ENCODE measurements at places on chromosomes 7 and 10.

DNA sequence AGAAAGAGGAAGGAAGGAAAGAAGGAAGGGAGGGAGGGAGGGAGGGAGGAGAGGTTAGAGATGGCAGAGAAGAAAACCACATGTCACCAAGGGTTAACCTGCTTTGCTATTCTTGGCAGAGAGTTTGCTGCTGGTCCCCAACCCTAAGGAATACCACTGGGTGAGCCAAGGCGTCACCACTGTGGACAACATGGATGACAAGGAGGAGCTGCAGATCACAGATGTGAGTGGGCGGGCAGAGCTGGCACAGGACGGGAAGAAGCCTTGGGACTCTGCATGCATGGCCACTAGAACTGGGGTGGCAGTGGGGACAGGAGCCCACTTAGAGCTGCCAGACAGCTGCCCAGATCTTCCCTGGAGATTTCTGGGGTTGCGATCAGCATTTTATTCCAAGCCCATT, 17.2 kb upstream of the MYH16 start:
- no peak for DNase-seq

DNA sequence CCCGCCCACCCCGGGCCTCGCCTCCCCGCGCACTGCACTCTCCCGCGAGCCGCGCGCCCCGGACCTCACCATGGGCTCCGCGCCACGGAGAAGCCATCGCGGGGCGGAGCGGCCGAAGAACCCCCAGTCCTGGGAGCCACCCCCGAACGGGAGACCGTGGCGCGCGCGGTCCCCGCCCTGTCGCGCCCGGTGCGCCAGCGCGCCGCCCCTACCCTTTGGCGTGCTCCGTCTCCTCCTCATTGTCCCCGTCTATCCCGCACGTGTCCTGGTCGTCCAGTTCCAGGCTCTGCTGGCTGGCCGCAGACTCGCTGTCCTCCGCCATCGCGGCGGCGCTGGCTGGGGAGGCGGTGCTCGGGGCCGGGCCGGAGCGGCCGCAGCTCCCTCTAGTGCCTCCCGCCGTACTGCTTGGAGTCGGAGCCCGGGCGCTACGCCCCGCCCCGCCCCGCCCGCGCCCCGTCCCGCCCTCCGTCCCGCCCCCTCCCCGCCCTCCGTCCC, at the start of gene NMT2:
TSS of gene NMT2 (minus strand) at position 403 of the 495 bp plus-strand sequence. CDS start at position 322, 81 bp downstream.
- DNase-seq, result peak; percentile 78

DNA sequence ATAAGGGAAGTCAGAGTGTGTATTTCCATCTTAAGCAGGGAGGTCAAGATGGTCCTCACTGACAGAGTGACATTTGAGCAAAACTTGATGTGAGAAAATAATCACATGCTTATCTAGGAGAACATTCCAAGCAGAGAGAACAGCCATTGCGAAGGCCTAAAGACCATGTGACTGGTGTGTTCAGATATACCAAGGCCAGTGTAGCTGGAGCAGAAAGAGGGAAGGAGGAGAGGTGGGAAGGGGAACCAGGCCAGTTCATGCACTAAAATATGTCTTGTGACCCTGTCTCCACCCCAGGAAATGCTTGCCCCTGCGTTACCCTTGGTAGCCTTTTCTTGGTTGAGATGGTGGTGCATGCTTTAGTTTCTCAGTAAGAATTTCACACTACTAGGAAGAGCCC, 77.4 kb downstream of the CACNB2 start:
- no peak for DNase-seq

GRCh38 chr10:97416565-97416964, 9.4 kb upstream of the PGAM1 start:
- no peak for DNase-seq

- no peak for DNase-seq
Measured at GRCh38 chr10:6002809-6003510, 25.6 kb upstream of the IL15RA start.

GRCh38 chr10:132515811-132516726, 21.5 kb upstream of the INPP5A start:
- DNase-seq, result no peak

GRCh38 chr7:38105874-38106483, 72.1 kb upstream of the STARD3NL start:
- peak; percentile 60 for DNase-seq

GRCh38 chr10:122331100-122331499, 43.4 kb upstream of the PLEKHA1 start:
- DNase-seq, result no peak

GRCh38 chr7:48094861-48095293, 5.8 kb downstream of the UPP1 start:
- no peak for DNase-seq

GRCh38 chr10:102542800-102543418, 39.1 kb downstream of the SUFU start:
- no peak for DNase-seq

- DNase-seq, result no peak
Measured at GRCh38 chr7:25322473-25322872, 94.2 kb upstream of the NPVF start.

DNA sequence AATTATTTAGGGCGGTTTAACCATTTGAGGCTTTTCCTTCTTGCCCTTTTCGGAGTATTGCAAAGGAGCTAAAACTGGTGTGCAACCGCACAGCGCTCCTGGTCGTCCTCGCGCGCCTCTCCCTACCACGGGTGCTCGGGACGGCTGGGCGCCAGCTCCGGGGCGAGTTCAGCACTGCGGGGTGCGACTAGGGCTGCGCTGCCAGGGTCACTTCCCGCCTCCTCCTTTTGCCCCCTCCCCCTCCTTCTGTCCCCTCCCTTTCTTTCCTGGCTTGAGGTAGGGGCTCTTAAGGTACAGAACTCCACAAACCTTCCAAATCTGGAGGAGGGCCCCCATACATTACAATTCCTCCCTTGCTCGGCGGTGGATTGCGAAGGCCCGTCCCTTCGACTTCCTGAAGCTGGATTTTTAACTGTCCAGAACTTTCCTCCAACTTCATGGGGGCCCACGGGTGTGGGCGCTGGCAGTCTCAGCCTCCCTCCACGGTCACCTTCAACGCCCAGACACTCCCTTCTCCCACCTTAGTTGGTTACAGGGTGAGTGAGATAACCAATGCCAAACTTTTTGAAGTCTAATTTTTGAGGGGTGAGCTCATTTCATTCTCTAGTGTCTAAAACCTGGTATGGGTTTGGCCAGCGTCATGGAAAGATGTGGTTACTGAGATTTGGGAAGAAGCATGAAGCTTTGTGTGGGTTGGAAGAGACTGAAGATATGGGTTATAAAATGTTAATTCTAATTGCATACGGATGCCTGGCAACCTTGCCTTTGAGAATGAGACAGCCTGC, 3.1 kb downstream of the FZD1 start:
- no peak for DNase-seq

DNA sequence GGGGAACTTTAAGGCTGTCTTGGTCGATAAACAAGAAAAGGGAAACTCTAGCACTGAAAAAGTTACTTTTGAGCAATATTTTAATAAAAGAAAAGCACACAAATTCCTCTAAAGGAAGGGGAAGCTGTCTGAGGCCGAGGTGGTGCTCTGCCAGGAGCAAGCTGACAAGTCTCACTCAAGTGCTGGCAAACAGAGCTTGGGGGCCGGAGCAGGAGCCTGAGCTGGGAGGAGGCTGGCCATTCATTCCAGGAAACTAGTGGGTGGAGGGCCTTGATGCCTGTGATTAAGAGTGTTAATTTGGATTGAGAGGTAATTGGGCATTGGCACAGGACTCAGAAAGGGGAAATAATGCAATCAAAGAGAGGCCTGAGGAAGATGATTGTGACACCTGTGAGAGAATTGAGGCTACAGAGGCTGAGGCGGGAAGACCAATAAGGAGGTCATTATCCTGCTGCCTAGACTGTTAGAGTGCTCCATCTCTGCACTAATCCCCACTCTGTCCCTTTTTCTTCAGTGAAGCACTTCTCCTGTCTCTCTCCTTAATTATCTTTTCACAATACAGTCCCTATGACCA, 154.9 kb upstream of the COL1A2 start:
- DNase-seq, result no peak

- DNase-seq, result no peak
Measured at GRCh38 chr7:131767591-131767990, 211.2 kb upstream of the PODXL start.

- DNase-seq, result no peak
Measured at GRCh38 chr10:113995201-113995600, 48.5 kb upstream of the ADRB1 start.

GRCh38 chr10:125331056-125331455, 170.7 kb upstream of the CTBP2 start:
- no peak for DNase-seq

DNA sequence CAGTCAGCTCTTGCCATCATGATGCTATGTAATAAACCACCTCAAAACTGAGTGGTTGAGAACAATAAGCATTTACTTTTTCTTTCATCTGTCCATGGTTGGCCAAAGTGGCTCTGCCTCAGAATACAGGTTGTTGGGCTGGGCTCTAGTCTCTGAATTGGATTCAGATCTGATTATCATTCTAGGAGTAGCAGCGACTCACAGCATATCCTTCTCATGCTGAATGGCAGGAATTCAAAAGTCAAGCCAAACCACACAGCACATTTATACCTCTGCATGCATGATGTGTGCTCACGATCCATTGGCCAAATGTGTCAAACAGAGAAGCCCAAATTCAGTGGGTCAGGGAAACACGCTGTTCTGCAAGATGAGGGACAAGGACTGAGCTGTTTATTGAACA, 13.6 kb upstream of the GALNT11 start:
- no peak for DNase-seq

DNA sequence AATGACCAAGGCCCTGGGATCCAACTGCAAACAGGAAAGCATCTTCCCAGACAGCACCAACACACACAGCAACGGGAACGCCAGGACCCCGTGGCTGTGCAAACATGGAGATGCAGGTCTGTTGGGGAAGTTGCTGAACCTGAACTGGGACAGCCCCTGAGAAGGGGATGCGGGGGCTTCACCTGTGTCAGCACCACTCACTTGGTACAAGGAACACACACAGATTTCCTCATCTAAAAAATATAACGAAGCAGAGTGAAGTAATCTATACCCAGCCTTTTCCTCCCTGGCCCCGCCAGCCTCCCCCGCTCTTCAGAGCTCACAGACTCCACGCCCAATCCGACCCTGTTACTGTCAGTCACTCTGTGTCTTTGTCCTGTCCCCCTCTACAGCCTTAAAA, 93.0 kb downstream of the PTPRN2 start:
- DNase-seq, result no peak

DNA sequence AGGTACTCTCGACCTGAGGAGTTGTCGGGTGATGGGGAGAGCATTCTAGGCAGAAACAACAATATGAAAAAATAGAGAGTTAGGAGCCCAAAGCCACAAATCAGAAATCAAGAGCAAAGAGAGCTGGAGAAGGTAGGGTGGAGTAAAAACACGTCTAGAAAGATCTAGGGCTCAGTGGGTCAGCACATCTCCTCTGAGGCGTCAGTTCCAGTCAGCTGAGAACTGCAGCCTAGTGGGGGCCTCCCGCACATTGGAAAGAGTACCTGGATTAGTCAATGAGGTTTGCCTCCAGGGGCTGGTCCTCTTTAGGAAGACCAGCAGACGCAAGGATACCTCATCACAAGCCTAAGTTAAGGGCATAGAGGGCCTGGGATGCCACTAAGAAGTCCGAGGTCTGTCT, 113.2 kb upstream of the LANCL2 start:
- no peak for DNase-seq

DNA sequence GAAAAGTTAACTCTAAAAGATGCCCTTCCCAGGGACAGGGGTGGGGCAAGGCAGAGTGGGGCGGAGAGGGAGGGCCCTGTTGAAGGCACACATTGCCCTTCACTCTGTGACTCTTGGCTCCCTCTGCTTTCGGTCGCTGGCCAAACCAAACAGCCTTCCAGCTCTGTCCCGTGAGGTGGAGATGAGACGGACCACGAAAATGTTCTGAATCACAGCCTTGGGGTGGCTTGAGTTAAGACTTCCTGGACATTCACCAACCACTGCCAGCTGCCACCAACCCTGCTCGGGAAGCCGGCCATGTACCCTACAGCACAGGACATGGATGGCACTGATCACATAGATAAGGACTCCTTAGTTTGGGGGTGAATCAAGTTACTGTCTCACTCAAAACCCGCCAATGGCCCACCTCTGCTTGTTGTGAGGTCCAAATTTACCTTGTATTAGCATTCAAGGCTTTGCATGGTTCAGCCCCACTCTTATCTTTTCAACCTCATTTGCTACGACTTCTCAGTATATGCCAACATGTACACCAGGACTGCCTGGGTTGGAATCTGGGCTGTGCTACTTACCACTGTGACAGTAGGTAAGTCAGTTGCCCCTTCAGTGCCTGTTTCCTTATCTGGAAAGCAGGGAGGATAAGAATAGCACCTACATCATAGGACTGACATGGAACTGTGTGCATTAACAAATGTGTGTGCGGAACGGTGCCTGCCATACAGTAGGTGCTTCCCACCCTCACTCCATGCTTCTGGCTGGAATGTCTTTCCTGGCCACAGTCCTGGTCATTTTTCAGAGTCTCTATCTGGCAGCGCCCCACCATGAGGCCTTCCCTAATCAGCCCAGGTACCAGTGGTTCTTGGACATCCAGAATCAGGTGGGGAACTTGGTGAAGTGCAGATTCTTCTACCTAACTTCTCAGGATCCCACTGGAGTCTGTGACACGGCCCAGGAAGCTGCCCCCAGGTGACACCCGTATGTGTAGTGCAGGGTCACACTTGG, 28.0 kb downstream of the ITPRIP start:
- DNase-seq, result peak; percentile 36
